ENCODE measurements at places on chromosomes 1 and 21.

- DNase-seq, result no peak
These were observed 66.1 kb downstream of the EPS15 start for GRCh38 chr1:51453010-51453409.

GRCh38 chr1:239537795-239538194 is 151.4 kb downstream of the CHRM3 start:
- DNase-seq, result no peak

DNA sequence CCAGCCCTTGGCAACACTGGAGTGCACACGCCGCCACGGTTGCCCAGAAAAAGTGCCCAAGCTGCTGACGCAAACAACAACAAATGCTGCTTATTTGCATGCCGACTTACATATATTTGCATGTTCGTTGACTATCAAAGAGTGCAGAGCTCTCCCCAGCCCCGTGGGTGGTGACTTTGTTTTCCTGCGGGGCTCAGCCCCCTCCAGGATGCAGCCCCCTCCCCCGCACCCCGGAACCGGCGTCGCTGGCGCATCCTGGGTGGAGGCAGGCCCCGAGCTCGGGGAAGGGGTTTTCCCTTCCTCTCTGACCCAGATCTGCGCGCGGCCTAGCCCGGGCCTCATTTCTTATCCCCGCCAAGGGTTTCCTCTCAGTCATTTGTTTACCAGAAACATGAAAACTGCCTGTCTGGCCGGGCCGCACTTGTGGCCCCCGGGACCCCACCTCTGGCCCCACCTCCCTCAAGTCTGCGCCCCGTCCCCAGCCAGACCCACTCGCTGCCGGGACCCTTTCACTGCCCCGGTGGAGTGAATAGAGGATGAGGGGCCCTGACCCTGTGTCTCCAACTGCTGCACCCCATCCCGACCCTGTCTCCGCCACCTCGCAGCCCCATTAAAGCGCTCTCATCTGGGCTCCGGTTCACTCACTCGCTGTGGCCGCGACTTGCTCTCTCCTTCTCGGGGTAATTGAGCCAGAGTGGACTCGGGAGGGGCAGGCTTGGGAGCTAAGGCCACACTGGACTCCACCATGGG is 5.5 kb downstream of the TNFRSF25 start:
- no peak for DNase-seq

GRCh38 chr1:203990118-203990517 is 82.8 kb upstream of the SOX13 start:
- DNase-seq, result no peak

- no peak for DNase-seq
These were observed 21.4 kb downstream of the NEK2 start for GRCh38 chr1:211653959-211654496.

- DNase-seq, result no peak
These were observed 86.4 kb downstream of the WDR64 start for GRCh38 chr1:241738284-241739078.

DNA sequence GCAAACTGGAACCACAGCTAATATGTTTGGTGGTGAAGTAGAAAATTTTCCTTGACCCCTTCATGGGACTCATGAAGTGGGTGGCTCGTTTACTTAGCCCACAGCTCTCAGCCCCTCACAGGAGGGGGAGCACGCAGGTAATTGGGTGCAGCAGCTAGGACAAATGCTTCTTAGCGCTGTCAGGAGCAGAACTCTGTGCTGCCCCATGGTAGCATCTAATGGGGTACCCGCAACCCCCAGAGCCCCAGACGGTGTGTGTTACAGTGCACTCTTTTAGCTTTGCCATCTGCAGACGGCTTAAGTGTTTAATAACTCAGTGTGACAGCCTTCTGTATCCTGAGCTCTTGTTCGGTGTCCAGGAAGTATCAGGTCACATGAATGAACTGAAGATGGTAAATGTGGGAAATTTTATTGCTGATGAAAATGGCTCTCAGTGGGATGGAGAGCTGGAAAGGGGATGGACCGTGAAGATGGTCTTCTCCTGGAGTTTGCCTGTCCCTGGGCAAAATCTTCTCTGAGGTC is 189.6 kb upstream of the ZRANB2 start:
- peak; percentile 17 for DNase-seq

GRCh38 chr21:33281096-33281652 is 15.0 kb downstream of the IL10RB start:
- DNase-seq, result peak; percentile 78

DNA sequence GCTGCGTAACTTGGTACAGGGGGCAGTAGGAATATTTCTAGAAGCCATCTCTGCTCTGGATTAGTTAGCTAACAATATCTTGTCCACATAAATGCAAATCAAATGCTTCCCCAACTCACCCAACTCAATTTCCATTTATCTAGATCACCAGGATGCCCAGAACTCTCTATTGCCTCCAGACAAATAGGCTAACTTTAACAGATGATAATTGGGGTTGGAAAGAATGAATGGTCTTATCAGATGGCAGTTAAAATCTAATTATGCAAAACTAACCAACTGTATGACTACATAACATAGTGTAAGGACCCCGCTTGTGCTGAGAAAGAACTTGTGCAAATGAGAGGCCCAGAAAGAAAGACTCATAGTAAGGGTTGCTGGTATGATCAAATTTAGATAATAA is 1024.8 kb downstream of the PLA2G4A start:
- no peak for DNase-seq

DNA sequence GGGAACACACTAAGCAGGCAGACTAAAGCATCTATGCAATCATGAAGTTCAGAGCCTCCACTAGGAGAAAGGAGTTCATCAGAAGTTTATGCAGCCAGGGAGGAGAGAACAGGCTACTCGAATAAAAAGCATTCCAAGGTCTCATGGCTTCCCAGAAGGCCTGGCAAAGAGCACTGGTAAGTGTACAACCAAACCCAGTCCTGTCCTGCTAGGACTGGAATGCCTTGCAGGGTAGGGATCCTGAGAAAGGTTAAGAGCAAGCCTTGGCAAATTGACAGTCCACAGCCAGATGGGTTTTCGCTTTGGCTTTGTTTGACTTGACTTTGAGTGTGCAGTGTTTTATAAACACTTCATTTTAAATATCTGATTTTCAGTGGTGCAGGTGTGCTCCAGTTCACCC is 133.6 kb upstream of the ATP1B1 start:
- peak; percentile 3 for DNase-seq

GRCh38 chr1:27931184-27931583 is 3.6 kb upstream of the SMPDL3B start:
- DNase-seq, result no peak

- peak; percentile 77 for DNase-seq
These were observed 6.7 kb upstream of the FAM167B start for GRCh38 chr1:32240140-32240951.

GRCh38 chr1:25909040-25909439 is 2.8 kb upstream of the STMN1 start:
- DNase-seq, result no peak

DNA sequence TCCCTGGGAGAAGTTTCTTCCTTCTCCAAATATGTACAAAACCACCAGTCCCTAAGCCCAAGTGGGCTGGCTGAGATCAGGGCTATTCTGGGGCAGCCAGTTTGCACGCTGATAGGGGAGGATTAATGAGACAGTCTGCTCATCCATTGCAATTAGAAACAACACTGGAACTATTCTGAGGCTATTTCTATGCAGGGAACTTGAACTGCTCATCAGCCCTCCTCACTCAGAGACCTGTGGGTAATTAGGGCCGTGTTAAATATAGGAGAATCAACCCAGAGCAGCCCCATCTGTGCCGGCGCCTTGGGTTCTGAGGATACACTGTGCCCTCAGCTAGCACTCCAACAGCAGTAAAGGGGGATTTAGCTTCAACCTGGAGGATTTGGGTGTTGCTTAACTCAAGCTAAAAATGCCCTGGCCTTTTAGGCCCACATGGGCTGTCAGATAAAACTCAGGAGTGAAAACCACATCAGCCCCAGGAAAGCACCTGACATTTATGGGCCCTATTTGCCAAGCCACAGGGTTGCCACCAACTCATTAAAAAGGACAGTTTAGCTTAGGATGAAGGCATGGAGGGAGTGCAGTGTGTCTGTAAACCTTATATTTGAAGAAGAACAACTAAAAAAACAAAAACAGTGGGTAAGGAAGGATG is 53.9 kb downstream of the DUSP10 start:
- no peak for DNase-seq

- DNase-seq, result no peak
These were observed 26.1 kb downstream of the TOR3A start for GRCh38 chr1:179107706-179108629.

GRCh38 chr1:110309139-110309538 is 30.0 kb upstream of the RBM15 start:
- DNase-seq, result no peak

- DNase-seq, result no peak
These were observed 241.9 kb downstream of the RWDD3 start for GRCh38 chr1:95475686-95476457.

GRCh38 chr21:16342932-16343331 is 613.1 kb downstream of the USP25 start:
- DNase-seq, result no peak

- DNase-seq, result no peak
These were observed 8.9 kb upstream of the LEMD1 start for GRCh38 chr1:205430696-205431305.

DNA sequence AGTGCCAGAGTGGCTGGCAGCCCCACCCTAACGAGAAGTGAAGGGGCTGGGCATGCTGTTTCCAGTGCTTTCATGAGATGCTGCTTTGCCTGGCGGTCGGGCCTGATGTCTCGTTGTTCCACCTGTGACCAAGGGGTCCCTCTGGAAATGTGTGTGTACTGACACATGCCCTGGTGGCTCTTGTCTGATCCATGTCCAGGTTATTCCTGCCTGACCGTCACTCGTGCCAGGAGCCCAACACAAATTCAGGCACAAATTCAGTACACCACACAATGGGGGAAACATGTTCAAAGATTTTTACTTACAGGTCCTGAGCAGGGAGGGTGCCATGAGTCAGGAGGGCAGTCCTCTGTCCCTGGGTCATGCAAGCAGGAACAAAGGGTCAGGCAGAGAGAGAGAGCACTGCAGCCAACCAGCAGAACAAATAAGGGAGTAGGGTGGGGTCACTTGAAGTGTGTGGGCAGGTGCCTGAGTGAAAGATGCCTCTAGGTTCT is 76.3 kb downstream of the ADARB1 start:
- no peak for DNase-seq

GRCh38 chr1:200372095-200372884 is 37.5 kb downstream of the ZNF281 start:
- no peak for DNase-seq

DNA sequence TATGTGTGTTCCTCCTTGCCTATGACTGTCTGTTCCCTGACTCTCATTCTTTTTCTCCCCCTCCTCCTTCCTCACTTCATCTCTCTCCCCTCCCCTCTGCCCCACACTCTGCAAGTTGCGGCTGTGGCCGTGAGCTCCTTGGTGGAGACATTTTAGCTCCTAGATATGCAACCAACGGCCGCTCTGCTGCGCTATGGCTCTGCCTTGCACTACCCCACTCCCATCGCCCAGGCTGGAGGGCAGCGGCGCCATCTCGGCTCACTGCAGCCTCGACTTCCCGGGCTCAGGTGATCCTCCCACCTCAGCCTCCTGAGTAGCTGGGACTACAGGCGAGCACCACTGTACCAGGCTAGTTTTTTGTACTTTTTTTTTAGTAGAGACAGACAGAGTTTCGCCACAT is 5.5 kb downstream of the REG4 start:
- no peak for DNase-seq

DNA sequence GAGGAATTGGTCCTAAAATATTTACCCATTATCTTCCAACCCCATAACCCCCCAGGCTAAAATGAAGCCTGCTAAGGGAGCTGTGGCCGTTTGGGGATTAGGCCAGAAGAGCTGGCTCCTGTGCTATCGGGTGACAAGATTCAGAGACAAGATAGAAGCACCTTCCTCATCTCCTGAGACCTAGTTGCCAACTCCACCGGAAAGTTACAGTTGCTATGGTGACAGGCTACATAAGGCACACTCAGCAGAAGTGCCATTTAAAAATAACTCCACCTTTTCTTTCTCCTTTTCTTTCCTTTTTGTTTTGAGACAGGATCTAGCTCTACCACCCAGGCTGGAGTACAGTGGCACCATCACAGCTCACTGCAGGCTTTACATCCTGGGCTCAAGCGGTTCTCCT is 43.6 kb upstream of the ROR1 start:
- peak; percentile 72 for DNase-seq

- DNase-seq, result peak; percentile 77
These were observed 477.2 kb upstream of the CAMK1G start for GRCh38 chr1:209106237-209106741.

DNA sequence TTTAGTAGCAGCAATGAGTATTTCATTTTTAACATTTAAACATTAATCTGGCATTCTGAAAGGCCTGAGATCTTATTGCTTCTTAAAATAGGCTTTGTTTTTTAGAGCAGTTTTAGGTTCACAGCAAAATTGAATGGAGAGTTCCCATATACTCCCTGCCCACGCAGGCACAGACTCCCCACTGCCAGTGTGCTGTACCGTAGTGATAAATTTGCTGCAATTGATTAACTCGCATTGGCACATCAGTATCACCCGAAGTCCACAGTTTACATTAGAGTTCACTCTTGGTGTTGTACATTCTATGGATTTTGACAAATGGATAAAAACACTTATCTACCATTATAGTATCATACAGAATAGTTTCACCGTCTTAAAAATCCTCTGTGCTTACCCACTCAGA is 71.8 kb upstream of the ERRFI1 start:
- DNase-seq, result no peak

GRCh38 chr1:56576880-56577405 is 2.4 kb downstream of the PLPP3 start:
- peak; percentile 85 for DNase-seq

DNA sequence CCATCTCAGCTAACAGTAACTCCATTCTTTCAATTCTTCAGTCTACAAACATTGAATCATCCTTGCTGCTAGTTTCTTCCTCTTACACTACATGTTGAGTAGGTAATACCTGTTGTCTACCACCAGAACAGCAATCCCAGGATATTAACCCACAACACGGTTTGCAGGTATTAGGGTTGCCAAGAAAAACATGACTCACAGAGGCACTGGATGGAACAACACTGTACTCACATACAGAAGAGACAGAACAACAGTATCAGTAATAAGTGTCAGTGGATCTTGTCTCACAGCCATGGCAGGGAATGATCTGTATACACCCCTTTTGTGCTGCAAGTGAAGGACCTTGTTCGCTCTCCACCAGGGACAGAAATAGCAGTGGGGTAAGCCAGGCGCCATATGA is 212.1 kb downstream of the GPR52 start:
- DNase-seq, result no peak

- no peak for DNase-seq
These were observed 19.8 kb upstream of the C1orf21 start for GRCh38 chr1:184366997-184367396.

- peak; percentile 16 for DNase-seq
These were observed 8.9 kb downstream of the LIN28A start for GRCh38 chr1:26419494-26419893.

- no peak for DNase-seq
These were observed 2.0 kb downstream of the KCND3 start for GRCh38 chr1:111987502-111987901.

Measured in NCI-H2171 treated with DMSO at 0.1 percent for 48 hours (cell line).